ENCODE measurements at places on chromosomes 2 and 18.

DNA sequence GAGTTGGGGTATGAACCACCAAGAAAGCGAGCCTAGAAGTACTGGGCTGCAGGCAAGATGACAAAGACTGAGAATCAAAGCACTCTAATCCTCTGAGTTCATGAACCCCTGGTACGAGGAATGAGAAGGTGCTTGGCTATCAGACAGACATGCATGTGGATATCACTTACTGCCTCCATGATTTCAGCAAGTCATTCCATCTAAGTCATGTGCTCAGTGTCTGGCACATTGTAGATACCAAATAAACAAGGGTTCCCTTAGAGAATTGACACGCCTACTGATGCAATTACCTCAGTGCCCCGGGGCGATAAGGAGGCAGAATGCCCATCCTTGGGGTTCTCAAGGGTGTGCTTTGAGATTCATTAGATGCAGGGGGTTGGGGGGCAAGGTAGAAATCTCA is 125.6 kb upstream of the PKDCC start:
- peak; percentile 20 for DNase-seq

DNA sequence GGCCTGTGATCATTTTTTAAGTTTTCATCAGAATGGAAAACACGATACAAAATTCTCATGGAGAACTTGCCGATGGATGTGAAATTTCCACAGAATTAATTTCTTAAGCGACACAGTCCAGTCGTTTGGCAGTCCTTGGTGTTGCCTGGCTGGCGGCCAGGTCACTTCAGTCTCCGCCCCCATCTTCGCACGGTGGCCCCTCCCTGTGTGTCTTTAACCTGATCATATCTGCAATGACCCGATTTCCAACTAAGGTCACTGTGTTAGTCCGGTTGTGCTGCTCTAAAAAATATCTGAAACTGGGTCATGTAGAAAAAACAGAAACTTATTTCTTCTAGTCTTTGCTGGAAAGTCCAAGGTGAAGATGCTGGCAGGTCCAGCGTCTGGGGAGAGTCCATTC is 44.5 kb upstream of the COPS8 start:
- DNase-seq, result no peak

GRCh38 chr2:239463541-239464165 is 62.8 kb upstream of the HDAC4 start:
- DNase-seq, result no peak

DNA sequence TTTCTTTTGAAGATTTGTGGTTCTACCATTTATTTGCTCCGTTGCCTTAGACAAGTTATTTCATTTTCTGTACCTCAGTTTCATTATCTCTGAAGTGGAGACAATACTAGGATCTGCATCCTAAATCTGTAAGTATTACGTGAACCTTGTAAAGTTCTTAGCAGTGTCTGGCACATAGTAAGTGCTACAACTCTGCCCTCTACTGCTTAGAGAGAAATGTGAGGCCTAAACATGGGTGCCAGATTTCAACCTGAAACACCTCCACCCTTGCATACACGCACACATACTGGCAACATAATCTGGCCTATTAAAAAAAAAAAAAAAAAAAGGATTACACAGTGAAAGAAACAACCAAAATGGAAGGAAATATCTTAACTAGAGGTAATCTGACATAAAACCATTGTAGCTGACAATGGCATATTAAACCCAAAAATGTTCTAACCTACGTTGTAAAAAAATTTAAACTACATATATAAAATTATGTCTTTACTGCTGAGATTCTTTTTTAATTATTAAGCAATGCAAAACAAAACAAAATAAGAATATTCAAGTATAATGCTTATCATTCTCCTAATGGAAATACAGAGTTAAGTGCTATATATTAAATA is 132.6 kb downstream of the MAP2 start:
- peak; percentile 58 for DNase-seq

GRCh38 chr2:64192125-64192479 is 47.9 kb upstream of the PELI1 start:
- DNase-seq, result peak; percentile 59

DNA sequence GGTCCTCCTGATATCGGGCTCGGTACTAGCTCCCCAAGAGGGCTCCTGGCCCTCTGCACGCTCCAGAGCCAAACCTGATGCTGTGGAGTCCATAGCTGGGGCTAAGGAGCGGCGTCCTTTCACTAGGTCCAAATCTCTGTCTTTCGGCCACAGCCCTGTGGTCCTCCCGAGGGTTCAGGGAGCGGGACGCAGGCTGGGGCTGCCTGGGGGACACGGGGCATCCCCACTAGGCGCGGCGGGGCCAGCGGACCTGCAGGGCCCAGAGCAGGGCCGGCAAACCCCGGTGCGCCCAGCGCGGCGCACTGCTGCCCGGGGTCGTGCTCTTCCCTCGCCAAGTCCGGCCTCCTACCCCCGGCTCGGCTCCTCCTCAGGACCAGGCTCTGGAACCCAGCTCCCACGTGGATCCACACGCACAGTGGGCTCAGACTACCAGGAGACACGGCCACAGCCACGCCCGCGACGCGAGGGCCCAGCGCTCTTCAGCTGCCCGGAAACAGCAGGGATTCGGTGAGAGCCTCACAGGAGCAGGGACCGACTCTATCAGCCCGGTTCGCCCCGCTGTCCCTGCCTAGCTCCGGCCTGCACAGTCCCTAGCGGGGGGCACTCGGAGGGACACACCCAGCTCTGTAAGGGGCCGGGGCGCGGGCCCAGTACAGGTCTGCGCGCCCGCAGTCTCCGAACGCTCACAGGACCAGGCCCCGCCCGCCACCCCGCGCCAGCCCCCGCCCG is 593 bp downstream of the ZNF514 start:
- peak; percentile 58 for DNase-seq

- DNase-seq, result no peak
Observed at GRCh38 chr2:175576875-175577274, 395.4 kb upstream of the ATP5MC3 start.

- DNase-seq, result peak; percentile 41
Observed at GRCh38 chr2:208496129-208496528, 89.5 kb downstream of the PTH2R start.

GRCh38 chr2:42998721-42999120 is 206.3 kb upstream of the HAAO start:
- no peak for DNase-seq

DNA sequence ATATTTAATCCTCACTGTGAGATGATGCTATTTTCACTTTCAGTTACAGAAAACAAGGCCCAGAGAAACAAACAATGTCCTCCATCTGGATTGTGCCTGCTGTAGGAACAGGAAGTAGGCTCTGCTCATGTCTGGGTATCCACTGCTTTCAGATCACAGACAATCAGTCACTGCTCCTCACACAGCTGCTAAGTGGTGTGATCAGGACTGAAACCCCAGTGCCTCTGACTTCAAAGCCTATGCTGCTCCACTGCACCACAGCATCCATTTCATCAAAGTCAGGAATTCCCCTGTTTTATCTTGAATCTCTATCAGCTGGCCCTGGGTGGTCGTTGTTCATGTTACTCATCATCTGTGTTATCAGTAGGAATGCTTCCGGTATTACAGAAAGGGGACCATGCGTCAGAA is 303.8 kb upstream of the TRIB2 start:
- DNase-seq, result peak; percentile 19

- no peak for DNase-seq
Observed at GRCh38 chr18:70535041-70535440, 246.2 kb downstream of the SOCS6 start.

DNA sequence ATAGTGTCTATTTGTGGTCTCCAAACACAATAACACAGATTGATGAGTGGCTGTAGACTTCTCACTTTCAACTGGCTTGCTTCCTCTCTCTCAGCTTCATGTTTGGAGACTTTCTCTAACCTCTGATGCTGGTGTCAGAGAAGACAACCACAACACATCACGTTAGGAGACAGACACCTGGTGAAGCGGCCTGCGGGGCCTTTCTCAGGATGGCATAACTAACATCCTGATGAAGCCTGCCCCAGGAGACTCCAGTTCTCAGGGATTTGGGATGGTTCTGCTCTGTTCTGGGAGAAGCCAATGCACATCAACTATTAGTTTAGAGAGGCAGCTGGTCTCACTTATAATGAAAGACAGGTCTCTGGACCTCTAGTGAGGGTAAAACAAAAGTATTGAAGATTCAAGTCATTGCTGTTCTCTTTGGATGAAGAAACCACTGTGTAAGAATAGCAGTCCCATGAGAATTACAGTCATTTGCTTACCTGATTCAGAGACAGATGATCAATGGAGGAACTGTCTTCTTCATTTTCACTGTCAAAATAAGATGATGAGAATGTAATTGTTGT is 2.0 kb downstream of the IL1A start:
- no peak for DNase-seq

DNA sequence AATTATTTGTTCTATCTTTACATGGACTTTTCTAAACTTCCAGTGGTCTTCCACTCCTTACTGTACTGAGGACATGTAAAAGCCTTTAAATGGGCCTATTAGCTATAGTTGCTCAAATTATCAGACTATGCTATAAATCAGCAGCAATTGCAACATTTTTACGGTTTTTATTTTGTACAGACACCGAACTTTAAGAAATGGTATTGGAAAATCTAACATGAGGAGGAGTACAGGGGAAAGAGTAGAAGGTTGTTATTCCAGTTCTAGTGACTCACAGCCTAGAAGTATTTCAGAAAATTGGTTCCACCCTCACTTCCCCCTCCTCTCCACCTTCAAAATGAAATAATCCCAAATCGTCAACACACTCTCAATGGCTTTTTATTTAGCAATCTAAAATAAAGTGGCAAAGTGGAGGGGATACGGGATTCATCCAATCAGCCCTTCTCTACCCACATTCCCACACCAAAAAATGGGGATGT is 1.1 kb downstream of the NCKAP1 start:
- DNase-seq, result no peak

GRCh38 chr2:217154923-217155322 is 295.1 kb upstream of the TNP1 start:
- peak; percentile 54 for DNase-seq

DNA sequence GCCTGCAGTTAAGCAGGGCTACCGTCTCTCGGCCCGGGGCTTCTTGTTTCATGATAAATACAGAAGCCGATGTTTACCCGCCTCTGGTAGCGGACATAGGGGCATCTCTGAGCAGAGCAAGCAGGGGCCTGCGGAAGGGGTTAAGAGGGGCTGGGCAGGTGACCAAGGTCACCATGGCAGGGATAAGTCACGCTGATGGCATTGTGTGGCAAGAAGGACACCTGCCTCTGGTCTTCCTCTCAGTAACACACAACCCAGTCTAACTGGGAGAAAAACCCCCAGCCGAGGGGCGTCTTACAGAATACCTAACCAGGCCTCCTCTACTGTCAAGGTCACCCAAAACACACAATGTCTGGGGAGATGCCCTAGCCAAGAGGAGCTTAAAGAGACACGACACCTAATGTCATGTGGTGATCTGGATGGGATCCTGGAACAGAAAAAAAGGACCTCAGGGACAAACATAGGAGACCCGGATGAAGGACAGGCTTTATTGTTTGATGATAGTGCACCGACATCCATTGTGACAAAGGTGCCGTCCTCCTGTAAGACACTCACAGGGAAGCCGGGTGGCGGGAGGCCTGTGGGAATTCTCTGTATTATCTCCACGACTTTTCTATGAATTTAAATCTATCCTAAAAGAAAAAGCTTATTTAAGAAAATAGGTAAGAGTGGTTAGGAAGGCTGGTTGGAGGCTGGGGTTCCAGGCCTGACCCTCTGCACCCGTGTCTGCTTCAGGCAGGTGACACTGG is 24.8 kb downstream of the SH3BP4 start:
- DNase-seq, result no peak

DNA sequence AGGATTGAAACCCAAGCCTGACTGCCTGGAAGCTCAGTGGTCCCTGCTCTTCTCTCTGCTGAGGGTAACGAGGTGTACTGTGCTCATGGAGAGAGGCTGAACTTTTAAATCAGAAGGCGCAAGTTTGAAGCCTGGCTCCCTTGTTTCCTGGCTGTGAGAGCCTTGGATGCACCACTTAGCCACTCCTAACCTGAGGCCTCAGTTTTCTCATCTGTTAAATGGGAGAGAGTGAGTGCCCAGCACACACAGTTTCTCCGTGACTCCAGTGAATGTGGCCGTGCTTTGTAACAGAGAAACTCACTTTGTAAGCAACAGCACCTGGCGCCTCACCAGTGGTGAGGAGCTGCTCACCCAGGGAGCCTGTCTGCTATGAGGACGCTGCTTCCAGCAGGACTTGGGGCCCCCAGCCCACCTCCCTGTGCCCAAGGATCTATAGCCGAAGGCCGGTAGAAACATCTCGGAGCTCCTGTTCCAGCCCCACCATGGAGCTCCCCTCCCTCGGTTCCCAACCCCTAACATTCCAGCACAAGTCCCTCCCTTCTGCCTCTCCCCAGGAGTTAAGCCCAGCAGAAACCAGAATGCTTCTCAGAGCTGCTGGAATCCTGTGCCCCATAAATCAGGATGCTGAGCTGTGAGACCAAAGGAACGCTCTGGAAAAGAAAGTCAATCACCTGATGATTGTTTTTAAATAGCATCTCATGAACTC is 20.3 kb upstream of the KCNK3 start:
- DNase-seq, result no peak

GRCh38 chr2:54558188-54559005 is 102.3 kb downstream of the SPTBN1 start:
- peak; percentile 86 for DNase-seq

- DNase-seq, result no peak
Observed at GRCh38 chr2:28979576-28980366, 1.3 kb upstream of the TOGARAM2 start.

DNA sequence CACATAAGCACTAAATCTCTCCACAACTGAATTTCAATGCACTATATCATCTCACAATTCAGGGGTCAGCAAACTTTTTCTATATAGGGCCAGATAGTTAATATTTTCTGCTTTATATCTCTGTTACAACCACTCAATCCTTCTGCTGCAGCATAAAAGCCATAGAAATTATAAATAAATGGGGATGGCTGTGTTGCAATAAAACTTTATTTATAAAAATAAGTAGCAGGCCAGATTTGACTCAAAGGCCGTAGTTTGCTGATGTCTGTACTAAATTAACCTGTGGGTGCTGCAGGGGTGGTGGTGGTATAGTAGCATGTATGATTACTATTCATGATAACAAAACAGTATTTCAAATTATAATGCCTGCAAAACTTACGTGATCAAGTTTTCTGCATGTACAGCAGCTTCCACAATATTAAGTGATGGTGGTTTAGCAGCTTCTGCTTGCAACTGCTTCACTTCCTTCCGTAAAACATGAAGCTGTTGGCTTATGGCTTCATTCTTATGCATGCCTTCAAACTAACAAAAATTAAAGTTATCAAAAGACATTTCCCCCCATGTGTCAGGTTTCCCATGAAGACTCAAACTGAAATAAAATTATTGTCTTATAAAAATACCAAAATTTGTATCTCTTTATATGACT is 64.1 kb downstream of the SIGLEC15 start:
- peak; percentile 9 for DNase-seq
